ENCODE measurements at places on chromosomes 3 and 15.

DNA sequence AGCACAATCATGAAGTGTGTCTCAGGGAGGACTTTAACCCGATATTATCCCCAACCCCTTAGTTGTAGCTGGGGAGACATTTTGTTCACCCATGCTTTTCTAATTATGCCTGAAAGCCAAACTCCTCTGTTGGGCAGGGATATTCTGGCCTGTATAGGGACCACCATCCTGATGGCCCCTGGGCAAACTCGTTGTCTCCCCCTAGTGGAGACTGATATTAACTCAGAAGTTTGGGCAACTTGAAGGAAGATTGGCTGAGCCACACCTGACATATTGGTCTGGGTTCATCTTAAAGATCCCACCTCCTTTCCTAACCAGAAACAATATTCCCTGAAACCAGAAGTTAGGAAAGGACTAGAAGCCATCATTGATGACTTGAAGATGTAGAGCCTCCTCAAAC is 42.3 kb downstream of the TM4SF18 start:
- DNase-seq: peak; percentile 64

GRCh38 chr3:161452179-161452578 is 44.4 kb upstream of the OTOL1 start:
- DNase-seq: no peak

DNA sequence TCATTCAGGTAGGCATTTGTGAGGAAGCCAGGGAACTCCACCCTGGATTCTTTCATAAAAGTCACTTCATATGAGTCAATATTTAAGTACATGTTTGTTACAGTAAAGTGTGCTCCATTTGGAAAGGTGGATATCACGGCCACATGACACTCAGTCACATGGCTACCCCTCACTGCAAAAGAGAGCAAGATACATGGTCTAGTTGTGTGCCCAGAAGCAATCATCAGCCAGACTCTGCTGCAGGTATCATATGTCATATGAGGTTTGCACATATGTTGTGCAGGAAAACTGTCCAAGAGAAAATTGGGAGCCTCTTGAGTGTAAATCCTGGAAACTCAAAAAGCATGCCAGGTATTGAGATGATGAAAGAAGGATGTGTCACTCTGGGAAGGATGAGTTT is 55.0 kb upstream of the NMNAT3 start:
- no peak for DNase-seq

DNA sequence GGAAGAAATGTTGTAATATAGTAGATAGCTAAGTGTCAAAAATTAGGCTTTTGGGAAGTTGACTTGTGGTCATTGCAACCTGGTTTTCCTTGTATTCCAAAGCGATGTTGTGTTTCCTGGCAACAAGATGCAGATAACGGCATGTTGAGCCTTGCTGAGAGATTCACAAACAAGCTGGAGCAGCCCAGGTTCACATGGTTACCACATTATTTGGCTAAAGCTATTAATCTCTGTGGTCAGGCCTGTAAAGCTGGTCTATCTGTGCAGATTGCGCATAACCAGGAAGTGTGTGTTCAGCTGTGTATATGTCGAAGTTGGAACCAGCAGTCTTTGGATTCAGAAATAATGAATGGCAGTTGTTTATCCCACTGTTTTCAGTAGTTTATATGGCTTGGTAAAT is 6.6 kb downstream of the TIPARP start:
- DNase-seq: peak; percentile 79

DNA sequence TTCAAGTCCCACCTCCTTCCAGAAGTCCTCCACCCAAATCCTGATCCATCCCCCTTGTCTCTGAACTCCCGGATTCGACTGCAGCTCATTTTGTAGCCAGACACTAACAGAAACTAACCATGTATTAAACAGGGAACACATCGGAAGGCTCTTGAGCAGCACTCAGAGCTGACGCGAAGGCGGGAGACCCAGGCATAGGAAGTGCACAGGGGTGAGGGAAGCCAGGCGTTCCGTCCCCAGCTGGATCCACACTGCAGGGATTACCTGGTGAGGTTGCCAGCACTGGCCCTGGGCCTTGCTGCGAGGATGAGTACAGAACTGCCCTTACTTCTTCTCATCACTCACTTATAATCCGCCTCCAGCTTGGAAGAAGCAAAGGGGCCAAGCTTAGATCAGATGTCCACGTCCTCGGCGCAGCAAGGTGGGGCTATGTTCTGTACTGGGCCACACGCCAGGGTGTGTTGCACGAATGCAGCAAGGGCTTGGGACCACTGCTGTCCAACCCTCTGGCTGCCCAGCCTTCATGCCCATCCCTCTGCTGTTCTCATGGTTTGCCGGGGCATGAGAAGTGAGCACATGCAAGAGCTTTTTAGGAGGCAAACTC is 124.2 kb upstream of the SMAD3 start:
- no peak for DNase-seq

DNA sequence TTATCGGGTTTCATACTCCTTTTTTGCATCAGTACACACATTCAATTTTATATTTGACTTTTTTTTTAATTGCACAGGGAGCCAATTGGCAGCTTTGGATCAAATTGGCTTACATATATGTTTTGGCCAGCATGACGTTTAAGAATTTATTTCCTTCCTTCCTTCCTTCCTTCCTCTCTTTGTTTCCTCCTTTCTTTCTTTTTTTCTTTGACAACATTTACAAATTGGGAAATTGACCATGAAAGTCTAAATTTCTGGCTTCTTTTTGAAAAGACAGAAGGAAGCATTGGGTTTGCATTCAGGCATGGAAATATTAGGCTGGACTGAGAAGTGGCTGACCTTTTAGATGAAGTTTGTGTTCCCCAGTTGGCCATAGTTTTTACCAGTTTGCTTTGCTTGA is 103.4 kb upstream of the IGSF10 start:
- no peak for DNase-seq

All from GM23338 (cell line).